ENCODE measurements at places on chromosomes 1 and 21.

GRCh38 chr1:100750005-100750885 is 30.7 kb downstream of the VCAM1 start:
- no peak for DNase-seq

DNA sequence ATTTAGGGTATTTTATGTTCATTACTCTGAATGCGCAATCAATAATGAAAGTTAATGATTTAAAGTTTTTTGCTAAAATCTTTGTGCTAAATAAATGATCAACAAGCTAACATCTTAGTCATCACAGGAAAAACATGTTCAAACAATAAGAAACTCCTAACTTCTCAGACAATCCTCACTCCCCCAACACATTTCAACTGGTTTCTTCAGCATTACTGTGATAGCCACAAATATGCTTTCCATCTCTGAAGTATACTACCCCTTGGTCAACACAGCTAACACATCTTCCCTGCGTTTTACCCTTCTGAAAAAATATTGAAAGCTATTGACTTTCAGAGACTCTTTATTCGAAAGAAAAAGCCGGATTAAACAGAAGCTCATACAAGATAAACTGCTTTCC is 85.8 kb downstream of the ZNF644 start:
- DNase-seq: no peak

DNA sequence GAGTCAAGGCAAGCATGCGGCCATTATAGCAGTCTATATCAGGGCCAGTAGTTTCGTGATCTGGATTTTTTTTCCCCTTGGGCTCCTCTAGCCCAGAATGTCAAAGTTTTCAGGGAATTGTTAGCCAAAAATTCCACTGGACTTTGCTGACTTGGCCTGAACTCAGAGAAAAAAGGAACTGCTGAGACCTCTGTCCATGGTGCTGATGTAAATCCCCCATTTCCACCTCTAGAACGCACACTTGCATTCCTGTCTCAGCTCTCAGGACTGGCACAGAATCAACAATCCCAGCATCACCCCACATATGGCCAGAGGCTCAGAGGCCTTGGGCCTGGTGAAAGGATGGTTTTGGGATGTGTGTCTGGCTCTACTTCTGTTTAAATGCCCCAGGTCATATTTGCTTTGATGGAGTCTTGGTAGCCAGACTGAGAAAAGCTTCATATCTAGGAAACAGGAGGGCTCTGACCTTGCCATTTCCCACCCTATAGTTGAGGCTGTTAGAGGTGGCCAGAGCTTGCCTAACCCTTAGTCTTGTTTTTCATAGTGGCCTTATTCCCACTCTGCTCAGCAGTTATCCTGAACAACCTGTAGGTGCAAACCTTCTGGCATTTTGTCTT is 16.9 kb upstream of the EFCAB14 start:
- DNase-seq: no peak

GRCh38 chr1:81974222-81974841 is 173.6 kb downstream of the ADGRL2 start:
- DNase-seq: no peak
